Ammon's horn (tissue), 1 donor: ENCODE measurements at places on chromosomes 11 and 22.

DNA sequence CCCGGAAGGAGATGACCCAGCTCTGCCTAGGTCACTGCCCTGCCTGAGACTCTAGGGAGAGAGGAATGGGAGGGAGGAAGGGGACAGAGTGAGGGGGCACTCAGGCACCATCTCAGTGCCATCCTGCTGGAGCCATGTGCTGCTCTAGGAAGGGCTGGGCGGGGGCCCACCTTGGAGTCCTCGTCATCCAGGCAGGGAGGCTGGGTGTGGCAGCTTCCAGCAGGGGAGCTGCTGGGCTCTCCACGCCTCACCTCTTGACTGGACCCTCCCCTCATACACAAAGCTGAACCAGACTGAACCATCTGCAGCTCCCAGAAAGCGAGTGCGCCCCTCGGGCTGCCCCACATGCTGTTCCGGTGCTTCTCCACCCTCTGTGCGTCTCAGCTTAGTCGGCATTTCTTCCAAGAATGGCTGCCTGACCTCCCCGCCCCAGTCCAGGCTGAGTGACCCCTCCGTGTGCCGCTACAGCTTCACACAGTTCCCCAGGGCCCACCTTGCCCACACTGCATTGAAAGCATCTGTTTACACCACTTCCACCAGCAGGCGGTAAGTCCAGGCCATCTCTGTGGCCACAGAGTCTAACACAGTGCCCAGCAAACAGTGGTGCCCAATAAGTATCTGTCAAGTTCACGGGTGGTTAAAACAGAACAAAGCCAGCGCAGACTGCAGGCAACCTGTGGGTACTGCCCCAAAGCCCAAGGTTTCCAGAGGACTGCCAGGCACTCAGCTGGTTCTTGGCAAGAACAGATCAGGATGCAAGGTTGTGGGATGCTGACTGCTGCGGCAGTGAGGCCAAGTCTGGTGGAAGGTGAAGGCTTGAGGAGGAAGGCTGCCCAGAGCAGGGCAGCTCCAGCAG, 9.4 kb upstream of the TRIM29 start:
- DNase-seq = no peak

DNA sequence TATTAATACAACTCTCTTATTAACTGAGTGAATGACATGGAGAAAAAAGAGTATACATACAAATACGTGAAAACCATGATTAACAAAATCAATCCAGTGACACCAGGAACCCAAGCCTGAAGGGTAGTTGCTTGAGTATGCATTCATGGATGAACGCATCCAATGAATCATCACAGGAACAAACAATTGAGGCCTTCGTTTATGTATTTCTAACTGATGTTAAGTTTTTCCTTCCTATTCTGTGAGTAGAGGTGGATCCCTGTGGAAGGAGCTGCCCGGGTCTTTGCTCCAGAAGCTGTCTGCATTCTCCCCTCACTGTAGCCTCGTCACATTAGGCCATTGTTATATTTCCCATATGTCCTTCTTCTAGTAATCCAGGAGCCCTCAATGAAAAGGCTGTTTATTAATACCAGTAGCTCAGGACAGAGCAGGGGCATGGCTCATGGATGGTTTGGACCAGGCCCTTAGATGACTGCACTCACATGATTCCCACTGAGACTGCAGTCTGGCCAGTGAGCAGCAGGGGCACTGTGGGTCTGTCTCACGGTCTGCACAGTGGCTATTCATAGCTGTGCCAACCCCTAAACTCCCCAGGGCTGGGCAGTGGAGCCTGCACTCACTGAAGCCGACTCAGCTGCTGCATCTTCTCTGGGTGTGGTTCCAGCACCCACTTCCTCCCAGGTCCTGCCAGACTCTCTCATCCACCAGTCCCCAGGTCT, 128.1 kb upstream of the TOP3B start:
- DNase-seq = peak; percentile 75

DNA sequence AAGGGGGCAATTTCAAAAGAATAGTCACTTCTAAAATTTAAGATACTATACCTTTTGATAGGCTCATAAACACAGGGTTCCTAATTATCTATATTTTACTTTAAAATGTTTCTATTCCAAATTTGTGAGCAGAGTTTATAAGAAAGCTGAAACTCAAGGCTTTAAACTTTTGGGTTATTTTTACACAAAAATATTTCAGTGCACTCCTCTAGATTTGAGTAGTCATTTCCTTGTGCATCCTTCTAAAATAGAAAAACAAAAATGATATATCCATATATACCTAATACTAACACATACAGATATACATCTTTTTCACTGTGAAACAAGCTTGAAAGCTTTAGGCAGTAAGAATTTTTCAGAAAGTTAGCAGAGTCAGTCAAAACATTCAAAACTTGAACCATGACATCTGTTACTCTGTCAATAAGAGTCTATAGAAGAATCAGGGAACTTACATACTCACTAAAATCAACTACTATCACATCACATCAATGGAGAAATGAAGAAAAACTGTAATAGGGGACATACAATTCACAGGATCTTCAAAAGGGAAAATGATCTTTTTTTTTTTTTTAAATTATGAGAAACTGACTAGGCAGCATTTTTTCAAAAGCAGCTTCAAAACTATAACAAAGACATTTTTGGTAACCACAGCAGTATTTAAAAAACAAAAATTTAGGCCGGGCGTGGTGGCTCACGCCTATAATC, 5.1 kb downstream of the PHF21A start:
- DNase-seq = no peak

GRCh38 chr11:13698132-13698531, 29.7 kb downstream of the FAR1 start:
- DNase-seq = no peak

DNA sequence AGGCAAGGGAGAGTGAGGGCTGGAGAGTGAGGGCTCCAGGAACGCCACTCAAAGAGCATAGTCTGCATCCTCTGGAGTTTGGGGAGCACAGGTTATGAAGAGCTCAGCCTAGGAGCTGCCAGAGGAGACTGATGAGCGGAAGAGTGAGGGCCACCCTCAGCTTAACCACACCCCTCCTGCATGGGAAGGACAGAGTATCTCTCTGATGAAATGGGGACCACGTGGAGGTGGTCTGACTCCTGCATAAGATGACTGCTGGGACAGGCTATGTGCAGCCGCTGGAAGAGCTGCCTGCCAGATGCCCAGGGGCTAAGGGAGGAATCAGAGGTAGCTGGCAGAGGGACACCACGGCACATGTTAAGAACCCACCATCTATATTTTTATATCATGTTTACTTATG, 162.9 kb upstream of the POU2AF2 start:
- DNase-seq = no peak

- DNase-seq = peak; percentile 89
Measured at GRCh38 chr11:66883016-66883965, 26.4 kb downstream of the LRFN4 start.

DNA sequence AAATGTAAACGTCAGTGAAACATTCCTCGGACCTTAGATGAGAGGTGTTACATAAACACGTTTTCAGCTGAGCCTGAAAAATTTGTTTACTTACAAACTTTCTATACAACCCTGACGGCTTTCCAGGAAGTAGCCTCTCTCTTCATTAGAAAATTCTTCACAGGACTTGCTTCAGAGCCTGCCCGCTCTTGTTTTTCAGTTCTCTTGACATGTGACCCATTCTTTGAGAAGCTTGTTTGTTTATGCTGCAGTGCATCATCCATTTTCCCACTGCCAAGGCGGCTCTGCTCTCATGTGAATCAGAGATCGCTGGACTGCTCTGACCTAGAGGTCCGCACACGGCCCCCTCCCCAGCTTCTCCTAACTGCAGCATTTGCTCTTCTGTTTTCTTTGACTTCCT, 47.9 kb upstream of the ARHGAP42 start:
- DNase-seq = peak; percentile 41

DNA sequence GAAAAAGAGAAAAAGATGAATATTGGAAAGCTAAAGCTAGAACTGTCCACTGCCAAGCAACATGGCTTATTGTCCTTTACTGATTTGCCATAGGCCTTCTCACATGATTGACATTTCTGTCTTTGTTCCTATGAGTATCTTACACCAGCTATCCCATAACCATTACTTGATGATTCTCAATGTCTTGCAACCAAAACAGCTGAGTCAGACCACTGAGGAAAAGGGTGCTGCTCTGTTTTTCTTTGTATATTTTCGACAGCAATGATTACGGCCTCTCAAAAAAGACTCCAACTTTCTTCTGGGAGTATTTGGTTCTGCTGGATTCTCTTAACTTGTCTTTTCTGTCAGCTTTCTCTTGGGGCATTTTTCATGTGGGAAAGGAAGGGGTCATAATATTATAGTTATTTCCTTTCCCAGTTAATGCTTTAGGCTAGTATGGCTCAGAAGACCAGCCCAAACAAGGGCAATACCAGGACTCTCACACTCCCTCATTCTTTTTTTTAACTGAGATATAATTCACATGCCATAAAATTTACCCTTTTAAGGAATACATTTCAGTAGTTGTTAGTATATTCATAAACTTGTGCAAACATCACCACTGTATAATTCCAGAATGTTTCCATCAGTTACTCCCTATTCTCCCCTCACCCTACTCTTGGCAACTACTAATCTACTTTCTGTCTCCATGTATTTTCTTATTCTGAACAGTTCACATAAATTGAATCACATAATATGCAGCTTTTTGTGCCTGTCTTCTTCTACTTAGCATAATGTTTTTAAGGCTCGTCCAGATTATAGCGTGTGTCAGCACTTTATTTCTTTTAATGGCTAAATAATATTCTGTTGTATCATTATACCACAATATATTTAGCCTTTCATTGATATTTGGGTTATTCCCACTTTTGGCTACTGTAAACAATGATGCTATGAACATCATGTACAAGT, 31.1 kb upstream of the FAR1 start:
- no peak for DNase-seq

DNA sequence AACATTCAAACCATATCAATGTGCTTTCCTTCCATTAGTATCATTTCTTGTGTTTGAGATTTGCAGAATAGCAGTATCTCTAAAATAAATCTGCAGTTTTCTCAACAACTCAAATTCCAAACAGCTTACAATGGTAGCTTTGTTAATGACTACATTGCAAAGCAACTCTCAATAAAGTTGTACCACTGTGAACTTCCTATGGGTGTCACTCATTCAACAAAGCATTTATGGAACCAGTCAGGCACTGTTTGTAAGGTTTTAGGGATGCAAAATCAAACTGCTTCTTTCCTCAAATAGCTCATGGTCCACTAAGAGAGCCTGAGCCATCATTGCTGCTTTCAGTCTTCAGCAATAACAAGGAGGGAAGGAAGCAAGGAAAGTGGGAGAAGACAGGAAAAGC, 91.0 kb downstream of the CCDC83 start:
- peak; percentile 58 for DNase-seq

- DNase-seq = no peak
Measured at GRCh38 chr11:116586392-116586791, 186.4 kb downstream of the BUD13 start.

- DNase-seq = no peak
Measured at GRCh38 chr11:129945373-129945772, 50.0 kb upstream of the NFRKB start.

- DNase-seq = no peak
Measured at GRCh38 chr22:25896098-25896497, 154.1 kb downstream of the MYO18B start.

DNA sequence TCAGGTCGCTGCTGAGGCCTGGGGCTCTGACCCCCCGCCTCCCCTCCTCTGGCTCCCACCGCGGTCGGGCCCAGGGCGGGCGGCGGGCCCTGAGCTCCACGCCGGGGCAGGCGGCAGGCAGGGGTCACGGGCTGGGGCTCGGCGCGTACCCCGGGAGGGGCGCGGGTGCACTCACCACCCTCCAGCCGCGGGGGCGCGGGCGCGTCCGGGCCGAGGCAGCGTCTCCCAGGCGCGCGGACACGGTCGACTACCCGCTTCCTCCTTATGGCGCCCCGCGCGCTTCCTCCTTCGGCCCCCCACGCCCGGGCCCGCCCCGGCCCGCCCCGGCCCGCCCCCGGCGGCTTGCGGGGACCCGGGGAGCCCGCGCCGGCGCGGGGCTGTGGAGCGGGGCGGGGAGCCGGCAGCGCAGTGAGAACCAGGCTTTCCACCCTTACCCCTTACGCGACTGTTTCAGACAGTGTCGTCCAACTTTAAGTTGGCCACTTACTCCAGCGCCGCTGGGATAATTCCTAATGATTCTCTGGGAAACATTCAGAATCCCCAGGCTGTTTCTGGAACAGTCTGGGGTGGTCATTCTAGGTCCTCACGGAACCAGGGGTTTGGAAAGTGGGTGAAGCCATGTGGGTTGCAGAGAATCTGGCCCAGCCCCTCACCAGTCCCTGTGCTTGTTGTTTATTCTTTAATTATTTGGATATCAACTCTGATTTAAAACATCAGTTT, at the start of gene BID:
Gene BID (minus strand): TSS at position 264 of the 720 bp plus-strand sequence. CDS start 24,353 bp downstream, outside the sequence.
- DNase-seq = no peak

- DNase-seq = no peak
Measured at GRCh38 chr22:20450551-20450906, 12.9 kb upstream of the SCARF2 start.

DNA sequence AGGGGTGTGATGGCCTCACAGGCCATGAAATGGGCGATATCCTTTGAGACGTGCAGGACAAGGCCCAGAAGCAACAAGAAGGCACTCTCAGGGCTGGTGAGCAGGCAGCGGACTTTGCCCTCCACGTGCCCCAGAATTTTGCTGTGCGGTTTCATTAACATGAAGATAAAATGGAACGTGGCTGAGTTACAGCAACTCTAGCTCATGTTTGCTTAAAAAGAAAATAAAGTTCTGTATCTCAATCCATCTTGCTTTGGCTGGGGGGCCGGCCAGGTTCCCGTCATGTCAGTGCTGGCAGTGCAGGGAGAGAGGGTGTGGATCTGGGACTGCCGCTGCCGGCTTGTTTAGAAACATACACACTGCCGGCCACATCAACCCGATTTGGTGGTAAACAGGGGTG, 370.1 kb downstream of the OPCML start:
- no peak for DNase-seq

DNA sequence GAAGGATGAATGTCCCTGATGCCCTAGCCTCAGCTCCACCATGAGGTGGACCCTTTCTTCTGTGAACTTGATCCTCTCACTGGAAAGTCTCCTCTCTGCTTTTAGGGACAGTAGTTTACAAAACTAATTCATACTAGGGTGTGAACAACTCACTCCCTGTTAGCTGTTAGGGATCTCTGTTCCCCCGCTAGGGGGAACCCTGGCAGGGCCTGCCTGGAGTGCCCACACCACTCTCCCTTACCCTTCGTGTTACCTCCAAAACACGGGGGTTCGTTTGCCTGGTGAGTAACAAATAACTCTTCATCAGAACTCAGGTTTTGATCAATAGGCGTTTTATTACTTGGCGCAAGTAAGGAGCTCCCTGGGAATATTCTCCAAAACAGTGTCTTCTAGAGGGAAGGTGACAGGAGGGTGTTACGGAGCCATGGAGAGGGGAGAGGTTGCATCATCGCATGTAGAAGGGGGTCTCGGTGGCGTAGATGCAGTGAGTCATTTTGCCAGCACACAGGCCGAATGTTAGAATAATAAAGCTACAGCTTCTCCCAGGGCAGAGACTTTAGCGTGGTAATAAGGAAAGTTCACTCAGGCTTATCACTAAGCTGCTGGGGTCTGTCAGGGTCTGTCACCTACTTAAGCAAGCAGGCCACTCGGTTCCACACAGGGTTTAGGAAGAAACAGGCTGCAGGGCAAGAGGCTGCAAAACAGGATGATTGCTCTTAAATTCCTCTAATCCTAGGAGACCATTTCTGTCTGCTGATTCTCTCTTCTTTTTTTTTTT, 45.8 kb downstream of the C11orf96 start:
- DNase-seq = no peak
